Right forelimb (tissue), 1 donor: ENCODE measurements at places on chromosomes 6 and 20.

DNA sequence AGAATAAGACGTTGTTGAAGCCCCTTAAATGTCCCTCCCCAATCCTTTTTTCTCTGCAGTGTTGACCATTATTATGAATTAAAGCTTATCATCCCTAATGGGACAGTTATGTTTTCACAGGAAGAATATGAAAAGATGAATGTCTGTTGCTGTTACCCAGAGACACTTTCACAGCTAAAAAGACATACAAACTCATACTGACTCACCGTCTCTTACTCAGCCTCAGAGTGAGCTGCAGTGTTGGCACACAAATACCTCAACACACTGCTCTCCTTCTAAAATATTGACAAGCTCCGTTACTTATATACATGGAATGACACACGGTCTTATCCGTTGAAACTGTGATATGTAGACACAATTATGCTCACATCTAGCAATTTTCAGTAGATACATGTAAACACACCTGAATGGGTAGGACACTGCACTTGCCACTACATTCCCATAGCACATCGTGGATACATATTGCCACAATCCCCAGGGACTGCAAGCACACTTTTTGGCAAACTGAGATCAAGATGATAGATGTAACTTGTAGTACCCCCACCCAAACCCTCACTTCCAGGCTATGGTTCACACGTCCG lies 9.6 kb upstream of the SAPCD1 start:
- no peak for DNase-seq

- no peak for DNase-seq
Measured at GRCh38 chr6:108068182-108068581, 6.4 kb downstream of the OSTM1 start.

DNA sequence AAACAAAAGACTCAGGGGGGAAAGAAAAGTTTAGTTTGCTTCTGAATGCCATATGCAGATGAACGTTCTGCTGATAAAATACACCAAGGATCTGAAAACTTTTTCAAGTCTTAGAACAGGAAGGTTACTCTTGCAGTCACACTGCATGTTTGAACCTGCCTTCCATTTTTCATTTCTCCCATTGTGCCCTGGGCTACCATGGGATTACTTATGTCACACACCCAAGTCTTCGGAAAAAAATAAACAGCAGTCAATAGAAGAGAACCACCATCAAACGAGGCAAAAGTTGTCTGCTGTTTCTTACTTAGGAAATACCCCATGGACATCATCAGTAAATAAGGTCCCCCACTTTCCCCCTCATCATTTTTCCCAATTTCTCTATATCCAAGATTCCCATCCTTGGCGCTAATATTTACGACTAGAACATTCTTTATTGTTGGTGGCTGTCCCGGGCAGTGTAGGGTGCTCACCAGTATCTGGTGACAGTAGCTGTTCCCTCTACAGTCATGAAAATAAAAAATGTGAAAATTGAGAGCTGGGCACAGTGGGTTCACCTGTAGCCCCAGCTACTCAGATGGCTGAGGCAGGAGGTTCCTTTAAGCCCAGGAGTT lies 202.5 kb downstream of the BCAS1 start:
- DNase-seq: no peak

- peak; percentile 40 for DNase-seq
Measured at GRCh38 chr20:58019850-58020625, 208.4 kb downstream of the ANKRD60 start.

GRCh38 chr6:169618526-169619490 lies 83.0 kb downstream of the WDR27 start:
- no peak for DNase-seq

GRCh38 chr6:35727231-35727934 lies 9.4 kb upstream of the ARMC12 start:
- DNase-seq: peak; percentile 90

GRCh38 chr20:32970973-32971300 lies 33.3 kb downstream of the SUN5 start:
- DNase-seq: no peak

GRCh38 chr6:96086745-96087144 lies 71.0 kb downstream of the FUT9 start:
- no peak for DNase-seq

DNA sequence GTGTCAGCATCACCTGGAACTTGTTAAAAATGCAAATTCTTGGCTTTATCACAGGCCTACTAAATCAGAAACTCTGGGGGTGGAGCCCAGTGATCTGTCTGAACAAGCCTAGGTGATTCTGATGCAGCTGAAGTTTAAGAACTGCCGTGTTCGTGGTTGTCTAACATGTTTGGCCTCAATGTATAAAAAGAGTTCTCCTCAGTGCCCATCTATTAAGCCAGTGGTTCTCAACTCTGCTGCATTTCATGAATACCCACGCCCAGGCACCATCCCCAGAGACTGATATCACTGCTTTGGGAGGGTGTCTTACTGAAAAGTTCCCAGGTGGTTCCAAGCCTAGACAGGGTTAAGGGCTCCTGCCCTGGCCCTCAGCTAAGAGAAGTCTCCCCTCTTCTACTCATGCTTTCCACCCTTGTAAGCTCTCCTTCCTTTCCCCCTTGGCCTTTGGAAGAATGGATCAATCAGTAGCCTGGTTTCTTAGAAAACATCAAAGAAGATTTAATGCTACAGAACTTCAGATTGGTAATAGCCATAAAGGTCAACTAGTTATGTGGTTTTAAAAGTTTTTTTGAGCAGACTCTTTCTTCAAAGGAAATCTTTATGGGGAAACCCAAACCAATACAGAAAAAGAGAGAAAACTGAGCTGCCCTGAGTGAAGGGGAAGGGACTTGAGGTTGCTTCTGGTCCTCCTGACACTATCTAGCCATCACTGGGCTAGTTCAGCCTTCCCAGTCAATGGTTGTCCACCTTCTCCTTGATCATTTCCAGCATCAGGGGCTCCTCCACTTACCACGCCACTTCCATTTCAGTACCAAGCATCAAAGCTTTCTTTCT lies 38.9 kb upstream of the TNFAIP3 start:
- DNase-seq: no peak

DNA sequence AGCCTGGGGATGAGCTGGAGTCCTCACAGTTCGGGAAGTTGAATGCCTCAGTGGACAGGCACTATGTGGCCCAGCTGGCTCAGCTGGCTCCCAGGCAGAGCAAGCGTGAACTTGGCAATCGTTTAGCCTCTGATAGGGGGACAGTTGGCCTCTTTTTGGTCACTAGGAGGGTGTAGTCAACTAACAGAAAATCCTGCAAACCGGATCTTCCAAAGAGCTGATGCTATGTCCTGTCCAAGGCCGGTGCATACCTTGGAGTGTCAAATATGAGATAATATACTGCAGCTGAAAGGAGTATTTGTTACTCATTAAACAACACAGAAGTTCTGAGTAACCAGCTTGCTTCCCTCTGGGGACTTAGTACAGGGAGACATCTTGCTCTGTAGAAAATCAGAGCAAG lies 126.2 kb upstream of the EXOC2 start:
- no peak for DNase-seq

- DNase-seq: no peak
Measured at GRCh38 chr20:57957411-57958049, 247.7 kb upstream of the PMEPA1 start.

GRCh38 chr20:32354592-32355416 lies 3.3 kb upstream of the ASXL1 start:
- DNase-seq: no peak

DNA sequence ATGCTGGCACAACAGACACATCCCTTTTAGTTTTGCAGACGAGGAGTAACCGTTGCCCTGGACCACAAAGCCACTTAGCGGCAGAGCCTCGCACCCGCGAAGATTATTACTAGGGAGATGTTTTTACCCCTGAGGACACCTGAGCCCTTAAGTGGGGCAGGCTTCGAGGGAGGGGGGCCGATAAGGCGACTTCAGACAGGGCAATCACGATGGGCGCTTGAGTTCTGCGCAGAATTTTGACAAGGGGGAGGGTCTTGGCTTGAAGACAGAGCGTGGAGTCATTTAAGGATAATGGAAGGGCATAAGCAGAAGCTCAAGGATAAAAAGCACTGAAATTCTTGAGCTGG lies 650 bp upstream of the TTK start:
- no peak for DNase-seq
